ENCODE measurements at places on chromosomes 2 and 18. TPM values are rescaled to one million over a fixed set of nuclear protein-coding genes. Genes with fewer than 3 reads are reported as not detected.

- no peak for DNase-seq
Observed at GRCh38 chr2:6667326-6667725, 198.4 kb downstream of the CMPK2 start.

- DNase-seq: no peak
Observed at GRCh38 chr2:26202981-26203490, 30.1 kb downstream of the GAREM2 start.

DNA sequence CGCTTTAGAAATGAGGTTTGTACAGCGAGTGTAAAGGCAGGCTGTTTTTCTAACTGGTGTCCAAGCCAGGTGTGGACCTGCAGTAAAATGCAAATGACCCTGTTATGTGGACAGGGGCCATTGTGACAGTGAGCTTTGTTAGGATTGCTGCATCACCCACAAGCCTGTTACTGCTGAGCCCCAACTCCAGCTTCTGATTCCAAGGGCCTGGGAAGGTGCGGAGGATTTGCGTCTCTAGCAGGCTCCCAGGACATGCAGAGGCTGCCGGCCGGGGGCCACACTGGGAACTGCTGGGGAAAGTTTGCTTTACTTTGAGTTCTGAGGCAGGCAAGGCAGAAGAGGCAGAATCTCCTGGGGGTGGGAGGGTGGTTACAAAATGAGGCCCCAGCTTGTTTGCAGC lies 164.1 kb downstream of the GLI2 start:
- DNase-seq: no peak

GRCh38 chr2:12223732-12224131 lies 477.3 kb downstream of the LPIN1 start:
- DNase-seq: no peak

- DNase-seq: no peak
Observed at GRCh38 chr2:170462433-170463205, 252.5 kb upstream of the SP5 start.

DNA sequence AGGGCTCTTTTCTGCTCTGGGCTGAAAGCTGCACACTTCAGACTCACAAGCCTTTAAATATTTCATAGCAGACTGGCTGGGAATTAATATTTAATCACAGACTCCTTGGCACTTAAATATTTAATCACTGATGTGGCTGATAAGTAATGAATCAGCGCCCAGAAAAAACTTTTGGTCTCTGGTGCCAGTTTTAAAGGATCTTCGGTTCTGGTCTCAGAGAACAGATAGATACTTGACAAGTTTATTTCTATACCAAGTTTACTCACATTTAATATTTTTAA lies 201.2 kb downstream of the MYCN start:
- DNase-seq: no peak

- no peak for DNase-seq
Observed at GRCh38 chr18:58552057-58552461, 76.8 kb downstream of the ALPK2 start.

- DNase-seq: no peak
Observed at GRCh38 chr2:20457661-20458630, 11.1 kb downstream of the RHOB start.

DNA sequence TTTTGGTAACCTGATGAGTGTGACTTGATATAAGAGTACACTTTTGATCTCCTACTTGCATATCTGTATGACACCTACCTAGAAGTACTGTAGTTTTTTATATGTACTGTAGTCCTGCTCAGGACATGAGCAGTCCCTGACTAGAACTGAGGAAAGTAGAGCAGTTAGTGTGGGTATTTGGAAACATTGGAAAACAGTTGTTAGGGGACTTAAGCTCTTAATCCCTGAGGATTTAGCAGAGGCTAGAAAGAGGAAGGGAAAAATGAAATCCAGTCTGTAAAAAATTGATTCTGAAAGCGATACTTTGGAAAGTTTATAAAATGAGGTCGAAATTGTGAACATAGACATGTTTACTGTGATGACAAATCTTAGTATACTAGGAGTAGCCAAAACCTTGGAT lies 125.6 kb downstream of the NCOA1 start:
- no peak for DNase-seq

DNA sequence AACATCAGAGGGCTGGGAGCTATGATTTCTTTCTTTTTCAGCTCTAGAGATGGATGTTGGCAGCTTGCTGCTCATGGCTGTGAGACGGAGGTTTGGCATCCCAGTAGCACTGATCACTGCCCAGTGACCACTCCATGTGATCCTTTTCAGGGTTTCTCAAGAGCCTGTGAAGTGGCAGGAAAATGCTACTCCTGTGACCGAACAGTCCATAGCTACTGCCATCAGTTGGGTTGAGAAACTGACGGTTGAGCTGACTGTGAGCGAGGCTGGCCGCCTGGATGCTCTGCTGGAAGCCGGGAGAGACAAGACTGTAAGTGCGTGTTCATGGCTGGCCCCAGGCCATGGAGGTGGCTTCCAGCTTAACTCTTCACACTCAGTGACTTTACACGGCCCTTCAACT lies 34.2 kb downstream of the VWA3B start:
- no peak for DNase-seq

GRCh38 chr2:229669841-229670240 lies 44.5 kb downstream of the DNER start:
- DNase-seq: no peak

DNA sequence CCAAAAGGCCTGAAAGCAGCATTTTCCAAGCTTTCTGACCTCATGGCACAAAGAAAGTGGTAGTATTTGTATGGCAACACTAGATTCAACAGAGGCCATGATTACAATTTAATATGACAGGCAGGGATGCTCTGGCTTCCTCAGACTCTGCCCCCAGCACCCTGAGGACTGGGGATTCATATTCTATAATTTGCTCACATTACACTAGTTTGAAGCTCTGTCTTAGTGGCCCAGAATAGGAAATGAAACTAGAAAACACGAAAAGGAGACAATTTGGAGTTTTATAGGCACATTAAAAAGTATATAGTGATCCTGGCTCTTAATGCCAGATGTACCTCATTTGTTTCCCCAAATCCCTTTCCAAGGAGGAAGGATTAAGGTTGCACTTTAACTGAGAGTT lies 173.0 kb upstream of the STK17B start:
- no peak for DNase-seq

DNA sequence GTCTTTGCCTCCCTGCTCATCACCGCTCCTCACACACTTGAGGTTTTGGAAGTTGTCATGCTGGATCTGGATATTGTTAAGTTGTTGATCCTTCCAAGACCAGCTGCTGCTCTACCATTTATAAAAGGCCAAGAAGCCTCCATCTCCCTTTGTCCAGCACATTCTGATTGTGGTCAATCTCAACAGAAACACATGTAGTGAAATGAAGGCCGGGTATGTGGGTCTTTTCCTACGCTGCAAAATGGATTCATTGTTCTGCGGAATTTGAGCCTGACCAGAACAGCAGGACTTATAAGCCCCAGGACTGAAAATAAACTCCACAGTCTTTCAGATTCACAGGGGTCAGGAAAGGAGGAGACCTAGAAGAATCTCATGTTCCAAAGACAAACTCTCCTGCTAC lies 238.4 kb downstream of the CMPK2 start:
- DNase-seq: no peak

DNA sequence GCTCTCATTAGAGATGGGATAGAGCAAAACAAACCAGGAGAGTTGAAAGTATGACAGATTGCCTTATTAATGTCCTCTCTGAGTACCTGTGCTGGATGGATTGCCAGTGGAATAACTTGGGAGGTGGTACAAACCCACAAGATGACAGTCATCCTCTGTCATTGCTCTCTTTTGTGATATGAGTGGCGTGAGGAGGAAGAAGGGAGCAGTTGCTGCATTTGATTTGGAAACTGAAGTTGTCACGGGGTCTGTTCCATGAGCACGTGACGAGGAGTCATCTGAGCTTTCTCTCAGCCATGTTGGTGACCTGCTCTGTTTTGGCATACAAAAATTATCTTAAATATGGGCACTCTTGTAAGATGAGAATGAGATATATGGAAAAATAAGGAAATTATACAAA lies 204.9 kb downstream of the FAM210A start:
- DNase-seq: no peak

GRCh38 chr2:70984576-70985282 lies 6.3 kb downstream of the ANKRD53 start:
- peak; percentile 87 for DNase-seq

DNA sequence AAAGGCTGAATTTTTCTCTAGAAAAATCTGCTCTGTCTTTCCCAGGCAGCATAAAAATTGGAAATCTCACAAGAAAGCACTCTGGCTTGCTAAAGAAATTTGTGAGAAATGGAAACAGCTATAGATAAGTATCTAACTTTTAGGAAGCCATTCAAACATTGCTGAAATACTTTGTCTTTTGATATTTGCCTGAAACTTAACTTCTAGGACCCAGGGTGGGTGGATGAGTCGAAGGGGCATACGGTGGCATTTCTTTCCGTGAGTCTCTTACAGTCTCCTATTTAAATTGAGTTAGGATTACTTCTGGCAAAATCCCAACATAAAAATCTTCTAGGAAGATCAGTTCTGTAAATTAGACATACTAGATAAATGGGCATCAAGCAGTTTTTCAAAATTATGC lies 532 bp upstream of the COL3A1 start:
- no peak for DNase-seq

DNA sequence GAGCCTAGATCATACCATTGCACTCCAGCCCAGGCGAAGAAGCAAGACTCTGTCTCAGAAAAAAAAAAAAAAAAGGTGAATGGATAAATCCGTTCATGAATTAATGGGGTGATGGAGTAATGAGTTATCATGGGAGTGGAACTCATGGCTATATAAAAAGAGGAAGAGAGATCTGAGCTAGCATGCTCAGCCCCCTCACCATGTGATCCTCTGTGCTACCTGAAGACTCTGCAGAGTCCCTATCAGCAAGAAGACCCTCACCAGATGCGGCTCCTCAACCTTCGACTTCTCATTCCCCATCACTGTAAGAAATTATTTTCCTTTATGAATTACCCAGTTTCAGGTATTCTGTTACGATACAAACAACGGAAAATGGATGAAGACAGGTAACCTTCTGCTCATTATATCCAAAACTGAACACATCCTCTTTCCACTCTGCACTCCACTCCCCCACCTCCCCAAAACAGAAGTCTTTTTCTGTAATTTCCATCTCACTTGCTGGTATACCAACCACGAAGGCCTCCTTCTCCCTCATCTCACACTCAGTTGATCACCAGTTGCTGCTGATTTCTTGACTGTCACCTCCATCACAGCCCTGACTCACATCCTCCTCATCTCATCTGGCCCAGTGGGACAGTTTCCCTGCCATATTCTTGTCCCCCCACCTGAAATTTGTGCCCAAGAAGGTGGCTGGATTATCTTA lies 8.8 kb downstream of the RETREG2 start:
- no peak for DNase-seq

DNA sequence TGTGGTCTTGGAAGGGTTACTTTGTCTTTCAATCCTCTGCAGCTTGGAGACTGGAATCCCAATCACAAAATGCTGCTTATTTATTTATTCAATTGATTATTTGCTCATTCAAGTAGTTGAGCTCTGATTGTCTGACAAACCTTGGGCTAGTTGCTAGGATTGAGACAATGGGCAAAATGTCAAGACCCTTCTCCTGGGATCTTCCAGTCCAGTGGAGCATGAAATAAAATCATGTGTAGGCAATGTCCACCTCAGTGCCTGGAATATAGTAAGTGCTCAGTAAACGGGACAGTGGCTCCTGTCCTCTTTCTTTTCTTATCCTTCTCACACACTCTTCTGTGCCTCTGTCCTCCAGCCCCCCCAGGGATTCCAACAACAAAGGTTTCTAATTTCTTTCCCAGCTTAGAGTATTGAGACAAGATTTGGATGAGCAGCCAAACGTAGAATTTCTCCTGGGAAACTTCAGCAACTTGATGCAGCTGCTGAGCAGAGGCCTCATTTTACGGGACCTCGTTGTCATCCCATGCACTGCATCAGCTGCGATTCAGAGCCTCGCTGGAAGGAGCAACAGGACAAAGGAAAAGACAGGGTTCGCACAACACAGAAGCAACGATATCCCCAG lies 545.0 kb downstream of the SOX11 start:
- no peak for DNase-seq

DNA sequence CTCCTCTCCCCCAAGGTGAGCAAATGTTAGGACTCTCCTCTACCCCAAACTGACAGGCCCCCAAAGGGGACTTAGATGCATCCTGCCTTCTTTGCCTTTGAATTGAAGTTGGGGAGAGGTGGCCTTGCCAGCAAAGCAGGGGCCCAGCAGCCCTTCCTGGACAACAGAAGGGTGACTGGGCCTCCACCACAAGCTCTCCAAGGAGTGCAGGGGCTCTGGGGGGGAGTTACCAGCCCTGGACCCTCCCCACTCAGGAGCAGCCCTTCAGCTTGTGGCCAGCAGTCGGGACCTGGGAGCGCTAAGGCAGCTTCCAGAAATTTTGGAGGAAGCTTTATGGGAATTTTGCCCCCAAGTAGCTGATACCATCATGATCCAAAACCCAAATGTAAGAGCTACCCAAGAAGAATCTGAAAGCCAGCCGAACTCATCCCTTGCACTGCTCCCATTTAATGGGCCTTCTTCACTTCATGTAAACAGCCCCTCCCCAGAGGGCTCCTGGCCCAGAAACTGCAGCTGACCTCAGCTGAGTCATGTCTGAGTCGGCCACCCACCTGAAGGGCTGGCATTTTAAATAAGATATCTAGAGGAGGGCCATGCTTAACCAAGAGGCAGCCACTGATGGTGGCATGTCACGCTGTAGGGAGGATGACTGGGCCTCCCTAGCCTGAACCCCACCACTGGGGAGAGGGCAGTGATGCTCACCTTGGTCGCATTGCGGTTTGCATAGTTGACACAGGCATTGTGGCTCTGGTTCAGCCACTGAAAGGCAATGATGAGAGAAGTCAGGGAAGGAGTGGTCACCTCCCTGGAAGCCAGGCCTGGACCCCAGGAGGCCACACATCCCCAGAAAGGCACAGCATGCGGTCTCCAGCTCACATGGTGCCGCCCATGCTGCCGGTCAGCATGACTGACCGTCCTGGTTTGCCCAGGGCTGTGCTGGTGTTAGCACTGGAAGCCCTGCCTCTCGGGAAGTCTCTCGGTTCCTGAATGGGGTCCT lies 71.5 kb downstream of the SFXN5 start:
- DNase-seq: no peak

GRCh38 chr18:47800248-47800647 lies 130.2 kb downstream of the SMAD2 start:
- no peak for DNase-seq

- DNase-seq: no peak
Observed at GRCh38 chr2:9423922-9424272, 443 bp downstream of the CPSF3 start.

GRCh38 chr2:63053081-63053888 lies 2.7 kb downstream of the OTX1 start:
- no peak for DNase-seq

Gene HOXD12
- not detected for total RNA-seq

Gene PROKR1
- total RNA-seq: not detected

Gene VWC2L
- total RNA-seq: not detected

Gene RNU2-63P
- not detected for total RNA-seq

Gene AMER3
- 1.6 TPM for total RNA-seq

Gene SLC1A4
- total RNA-seq: 28.0 TPM

Gene IL1RL2
- 0.22 TPM for total RNA-seq

Gene CYRIA
- total RNA-seq: 4.5 TPM

Gene CSRNP3
- 1.9 TPM for total RNA-seq

Gene TMEM198
- 2.6 TPM for total RNA-seq

Gene PROC
- total RNA-seq: not detected

Gene TMEM247
- not detected for total RNA-seq

Gene CYS1
- 19.7 TPM for total RNA-seq

Gene SIX3
- total RNA-seq: 0.72 TPM

Gene GPR155
- 7.1 TPM for total RNA-seq

Gene NPPC
- total RNA-seq: not detected

Gene IL36A
- total RNA-seq: not detected
